ENCODE measurements at places on chromosomes 2 and 18.

DNA sequence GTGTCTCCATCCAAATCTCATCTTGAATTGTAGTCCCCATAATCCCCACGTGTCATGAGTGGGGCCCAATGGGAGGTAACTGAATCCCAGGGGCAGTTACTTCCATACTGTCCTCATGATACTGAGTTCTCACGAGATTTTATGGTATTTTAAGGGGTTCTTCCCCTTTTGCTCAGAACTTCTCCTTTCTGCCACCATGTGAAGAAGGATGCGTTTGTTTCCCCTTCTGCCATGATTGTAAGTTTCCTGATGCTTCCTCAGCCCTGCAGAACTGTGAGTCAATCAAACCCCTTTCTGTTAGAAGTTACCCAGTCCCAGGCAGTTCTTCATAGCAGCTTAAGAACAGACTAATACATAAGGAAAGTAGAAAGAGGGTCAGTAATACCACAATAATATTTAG is 480.4 kb downstream of the KCNJ3 start:
- no peak for DNase-seq

GRCh38 chr2:234559609-234560008 is 62.7 kb upstream of the ARL4C start:
- no peak for DNase-seq

- no peak for DNase-seq
Measured at GRCh38 chr18:55338978-55339650, 248.9 kb downstream of the TCF4 start.

GRCh38 chr2:119786295-119786694 is 26.6 kb downstream of the PTPN4 start:
- DNase-seq: no peak

DNA sequence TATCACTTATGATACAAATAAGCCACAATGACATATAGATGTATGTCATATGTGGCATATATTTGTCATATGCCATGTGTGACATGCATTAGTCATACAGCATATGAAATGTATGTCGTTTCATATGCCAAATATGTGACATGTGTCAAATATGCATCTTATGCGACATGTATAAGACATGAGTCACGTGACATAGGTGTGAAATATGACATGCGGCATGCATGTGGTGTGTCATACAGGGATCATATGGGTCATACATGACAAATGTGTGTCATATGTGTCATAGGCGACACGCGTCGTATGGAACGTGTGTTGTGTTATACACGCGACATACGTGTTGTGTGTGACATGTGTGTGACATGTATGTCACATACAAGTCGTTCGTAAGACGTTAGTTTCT is 2154.0 kb upstream of the PIK3C3 start:
- DNase-seq: no peak

- DNase-seq: no peak
Measured at GRCh38 chr2:57597940-57598339, 448.7 kb upstream of the VRK2 start.

DNA sequence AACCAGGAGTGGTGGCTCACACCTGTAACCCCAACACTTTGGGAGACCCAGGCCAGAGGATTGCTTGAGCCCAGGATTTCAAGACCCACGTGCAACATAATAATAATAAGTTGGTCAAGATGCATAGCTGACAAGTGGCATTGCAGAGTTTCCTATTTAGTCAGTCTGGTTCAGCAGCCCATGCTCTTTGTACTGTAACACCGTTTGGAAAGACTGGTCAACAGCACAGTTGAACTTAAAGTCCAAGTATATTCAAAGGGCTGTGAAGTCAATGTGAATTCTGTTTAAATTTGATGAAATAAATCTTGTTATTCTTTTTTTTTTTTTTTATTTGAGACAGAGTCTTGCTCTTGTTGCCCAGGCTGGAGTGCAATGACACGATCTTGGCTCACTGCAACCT is 1.5 kb upstream of the TRMT61B start:
- DNase-seq: no peak

DNA sequence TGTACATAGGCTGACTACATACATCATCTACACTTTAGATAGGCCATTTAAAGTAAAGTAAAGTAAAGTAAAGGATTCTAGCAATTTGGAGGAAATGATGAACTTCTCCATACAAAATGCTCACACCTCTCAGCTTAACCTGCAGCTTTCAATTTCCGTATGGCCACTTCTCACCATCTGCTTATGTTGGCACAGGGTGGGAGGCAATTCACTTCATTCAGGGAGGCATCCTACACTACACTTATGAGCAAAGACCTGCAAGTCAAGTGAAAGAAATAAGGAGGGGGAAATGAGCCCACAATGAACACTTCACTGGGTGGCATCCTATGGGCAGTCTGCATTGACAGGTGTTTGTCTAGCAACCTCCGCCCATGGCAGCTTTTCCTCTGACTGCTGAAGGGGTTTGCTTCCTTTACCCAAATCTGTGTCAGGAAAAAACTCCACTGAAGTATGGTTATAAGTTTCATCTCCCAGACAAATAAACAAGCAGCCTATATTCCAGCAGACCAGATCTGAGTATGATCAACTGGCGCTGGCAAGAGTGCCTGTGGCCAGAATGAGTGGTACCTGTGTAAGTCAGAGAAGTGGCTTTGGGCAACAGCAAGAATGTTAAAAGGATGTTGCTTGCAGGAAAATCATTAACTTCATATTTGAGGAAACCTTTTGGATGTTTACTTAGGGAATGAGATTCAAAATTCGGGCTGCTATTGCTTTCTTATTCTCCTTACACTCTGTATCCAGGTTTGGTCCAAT is 449.1 kb downstream of the TGIF1 start:
- DNase-seq: no peak

DNA sequence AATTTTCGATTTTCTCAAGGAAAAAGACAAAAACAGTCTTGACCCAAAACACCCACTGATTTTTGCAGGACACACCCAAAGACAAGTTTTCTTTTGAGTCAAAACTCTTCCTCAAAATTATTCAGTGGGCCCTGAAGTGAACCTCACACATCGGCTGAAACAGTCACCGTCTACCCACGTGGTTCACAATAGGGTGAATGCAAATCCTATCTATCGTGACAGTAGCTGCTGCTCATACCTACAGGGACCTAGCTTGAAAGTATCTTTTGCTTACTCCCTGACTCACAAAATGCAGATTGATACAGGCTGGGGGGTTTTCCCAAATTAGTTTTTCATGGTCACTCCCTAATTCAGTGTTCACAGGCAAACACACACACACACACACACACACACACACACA is 10.7 kb upstream of the CD226 start:
- DNase-seq: no peak

- no peak for DNase-seq
Measured at GRCh38 chr2:96762529-96763311, 2.0 kb downstream of the CNNM4 start.

- no peak for DNase-seq
Measured at GRCh38 chr2:241593271-241593670, 34.7 kb downstream of the BOK start.

GRCh38 chr2:28449488-28450395 is 46.1 kb upstream of the PLB1 start:
- DNase-seq: no peak

- no peak for DNase-seq
Measured at GRCh38 chr18:55401638-55402191, 186.3 kb downstream of the TCF4 start.

DNA sequence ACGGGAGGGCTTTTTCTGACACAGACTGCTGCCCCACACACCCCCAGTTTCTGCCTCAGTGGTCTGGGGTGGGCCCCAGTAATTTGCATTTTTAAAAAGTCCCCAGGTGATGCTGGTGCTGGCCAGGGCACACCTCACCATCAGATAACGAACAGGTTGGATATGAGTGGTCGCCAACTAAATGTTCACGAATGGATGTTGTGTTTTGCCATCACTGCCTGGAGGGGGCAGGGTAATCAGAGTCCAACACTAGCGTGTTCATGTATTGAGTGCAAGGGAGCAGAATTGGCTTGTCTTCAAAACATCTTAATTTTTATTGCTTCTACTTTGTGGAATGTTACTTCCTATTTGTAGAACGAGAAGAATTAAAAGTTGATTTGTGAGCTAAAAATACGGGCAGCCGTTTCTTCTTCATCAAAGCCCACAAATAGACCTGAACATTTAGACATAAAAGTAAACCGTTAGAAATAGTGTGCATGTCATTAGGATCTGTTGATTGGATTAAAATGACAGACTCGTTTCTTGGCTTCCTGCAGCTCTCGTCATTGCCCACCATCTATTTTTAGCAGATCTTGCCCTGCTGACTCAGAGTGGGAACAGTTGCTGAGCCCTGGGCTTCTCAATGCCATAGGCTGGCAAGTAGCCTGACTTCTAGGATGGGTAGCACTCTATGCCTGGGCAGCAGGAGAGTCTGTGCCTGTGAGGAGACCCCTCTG is 45.2 kb downstream of the NCK2 start:
- no peak for DNase-seq

- no peak for DNase-seq
Measured at GRCh38 chr2:135694711-135695110, 46.9 kb upstream of the UBXN4 start.

GRCh38 chr2:176729706-176730569 is 460.7 kb downstream of the MTX2 start:
- DNase-seq: no peak

DNA sequence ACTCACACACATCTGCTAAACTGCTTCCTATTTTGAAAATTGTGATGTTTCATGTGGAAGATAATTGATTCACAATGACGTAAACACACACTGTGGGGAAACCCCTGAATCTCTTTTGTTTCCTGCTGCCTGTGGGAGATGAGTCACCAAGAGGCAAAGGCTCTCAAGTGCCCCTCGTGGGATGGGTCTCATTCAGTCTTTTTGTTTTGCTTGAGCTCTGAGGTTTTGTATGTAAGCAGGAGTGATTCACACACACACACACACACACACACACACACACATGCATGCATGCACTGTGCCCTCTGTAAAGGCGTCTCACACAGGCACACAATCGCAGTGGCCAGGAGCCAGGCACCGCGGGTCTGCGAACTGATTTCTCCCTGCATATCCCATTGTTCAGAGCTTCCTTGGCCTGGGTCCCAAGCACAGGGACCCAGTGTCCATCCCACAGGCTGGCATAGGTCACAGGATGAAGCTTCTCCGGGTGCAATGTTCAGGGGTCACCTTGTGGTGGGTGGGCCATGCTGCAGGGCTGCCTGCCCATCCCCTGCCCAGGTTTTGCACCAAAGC is 12.1 kb upstream of the ARHGEF4 start:
- DNase-seq: peak; percentile 36

- no peak for DNase-seq
Measured at GRCh38 chr2:169525434-169525833, 15.9 kb downstream of the KLHL41 start.

DNA sequence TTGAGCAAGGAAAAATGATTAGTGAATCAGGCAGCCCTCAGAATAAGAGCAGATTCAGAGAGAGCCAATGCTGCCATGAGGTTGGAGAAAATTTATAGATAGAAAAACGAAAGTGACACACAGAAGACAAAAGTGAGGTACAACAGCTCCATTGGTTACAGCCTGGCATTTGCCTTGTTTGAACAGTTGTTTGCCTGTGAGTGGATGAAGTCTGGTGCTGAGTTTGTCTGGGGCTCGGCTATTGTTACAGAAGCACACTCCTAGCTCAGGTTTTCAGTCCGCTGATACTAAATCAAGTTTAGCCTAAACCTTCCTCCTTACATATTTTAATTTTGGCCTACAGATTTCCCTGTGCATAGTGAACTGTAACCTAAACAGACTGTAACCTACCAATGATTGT is 387.8 kb upstream of the RAB12 start:
- DNase-seq: no peak

- no peak for DNase-seq
Measured at GRCh38 chr2:100380681-100381080, 36.8 kb downstream of the CHST10 start.

DNA sequence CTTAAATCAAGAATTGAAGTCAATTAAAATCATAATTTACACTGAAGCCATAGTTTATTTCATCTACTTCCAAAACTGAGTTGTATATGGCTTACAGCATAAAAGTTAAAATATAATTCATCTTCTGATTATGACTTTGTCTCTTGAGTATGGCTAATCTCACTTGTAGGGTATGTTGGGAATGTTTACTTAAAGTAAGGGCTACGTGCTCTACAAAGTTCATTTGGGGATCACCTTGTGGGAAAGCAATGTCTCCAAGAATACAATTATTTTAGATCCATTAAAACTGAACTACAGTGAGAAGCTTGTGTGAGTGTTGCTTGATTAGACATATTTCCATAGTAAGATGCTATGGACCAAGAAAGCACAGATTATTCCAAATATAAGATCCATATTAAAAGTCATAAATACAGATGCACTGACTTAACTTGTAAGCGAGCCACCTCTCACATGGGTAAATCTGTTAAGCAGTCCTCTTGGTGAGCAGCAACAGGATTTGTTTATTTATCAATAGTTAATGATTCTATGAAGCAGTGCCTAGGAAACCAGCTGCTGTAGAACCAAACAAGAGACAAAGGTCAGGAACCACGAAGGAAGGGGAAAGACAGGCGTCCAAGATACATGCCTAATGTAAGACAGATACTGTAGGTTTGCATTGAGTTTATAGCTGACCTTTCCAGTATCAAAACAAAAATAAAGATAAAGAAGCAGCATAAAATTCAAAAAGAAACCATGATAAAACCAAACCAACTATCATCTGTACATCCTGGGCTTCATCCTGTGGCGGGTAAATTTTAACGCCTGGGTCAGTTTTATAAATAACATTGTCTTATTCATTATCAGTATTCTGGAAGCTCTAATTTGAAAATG is 24.8 kb downstream of the DSG4 start:
- DNase-seq: no peak

- DNase-seq: no peak
Measured at GRCh38 chr2:83826577-83826976, 632.5 kb downstream of the SUCLG1 start.

- no peak for DNase-seq
Measured at GRCh38 chr2:179952658-179953057, 54.4 kb downstream of the CWC22 start.

DNA sequence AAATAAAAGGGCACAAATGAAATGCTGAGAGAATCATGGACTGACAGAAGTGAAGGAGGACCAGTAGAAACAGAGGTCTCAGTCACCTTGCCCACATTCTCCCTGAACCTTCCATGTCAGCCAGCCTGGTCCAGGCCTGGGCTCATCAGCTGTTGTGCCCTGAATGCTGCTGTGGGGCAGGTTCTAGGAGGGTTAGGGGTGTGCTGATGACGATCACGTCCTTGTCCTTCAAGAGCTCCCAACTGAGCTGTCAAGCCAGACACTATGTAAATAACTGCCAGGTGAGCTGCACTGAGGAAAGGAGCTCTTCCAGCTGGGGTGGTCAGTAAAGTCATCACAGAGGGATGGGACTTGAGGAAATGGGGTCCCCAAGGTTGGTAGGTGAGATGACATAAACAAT is 156.5 kb downstream of the SMAD2 start:
- no peak for DNase-seq

- no peak for DNase-seq
Measured at GRCh38 chr2:224838335-224838734, 122.2 kb upstream of the CCDC195 start.

GRCh38 chr18:58766946-58767345 is 95.7 kb downstream of the MALT1 start:
- no peak for DNase-seq

Data from memory B cell (primary cell).